ENCODE measurements at places on chromosomes 2 and 18. TPM values are rescaled to one million over a fixed set of nuclear protein-coding genes. Genes with fewer than 3 reads are reported as not detected.

Gene PIEZO2
- 4.1 TPM for total RNA-seq

GRCh38 chr18:46946656-46947282 lies 29.4 kb downstream of the KATNAL2 start:
- H3K27me3 ChIP-seq = no peaks in the 10 kb centered on the region
- no peaks in the 10 kb centered on the region for H3K36me3 ChIP-seq
- H3K27ac ChIP-seq = no peak overlapping the region
- H3K4me3 ChIP-seq = peak overlapping the region; percentile 37

- no peak overlapping the region for H3K27ac ChIP-seq
- peaks cover 22% of the 10 kb centered on the region for H3K4me1 ChIP-seq
- no peaks in the 10 kb centered on the region for H3K27me3 ChIP-seq
- no peaks in the 10 kb centered on the region for H3K36me3 ChIP-seq
These were observed 143.6 kb upstream of the MAP3K20 start for GRCh38 chr2:172931918-172932520.

Gene SERPINB8
- 11.5 TPM for total RNA-seq

- no peaks in the 10 kb centered on the region for H3K27me3 ChIP-seq
- no peaks in the 10 kb centered on the region for H3K4me1 ChIP-seq
- no peaks in the 10 kb centered on the region for H3K36me3 ChIP-seq
These were observed 10.1 kb upstream of the AFTPH start for GRCh38 chr2:64514008-64514407.

- DNase-seq = no peak
- no peaks in the 10 kb centered on the region for H3K36me3 ChIP-seq
- H3K4me3 ChIP-seq = no peak overlapping the region
These were observed 14.9 kb upstream of the B3GNT2 start for GRCh38 chr2:62180975-62181374.

DNA sequence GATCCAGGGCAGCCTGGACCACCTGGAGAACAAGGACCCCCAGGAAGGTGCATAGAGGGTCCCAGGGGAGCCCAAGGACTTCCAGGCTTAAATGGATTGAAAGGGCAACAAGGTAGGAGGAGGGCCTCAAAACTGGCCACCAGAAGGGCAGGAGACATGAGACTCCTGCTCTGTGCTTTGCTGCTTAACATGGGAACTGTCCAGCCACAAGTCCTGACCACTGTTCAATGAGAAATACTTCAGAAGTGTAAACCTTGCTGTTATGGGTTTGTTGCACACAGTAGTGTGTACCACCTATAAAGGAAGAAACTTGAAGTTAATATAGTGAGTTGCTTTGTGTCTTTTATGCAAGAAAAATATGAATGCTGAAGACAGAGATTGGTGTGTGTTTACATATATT lies 44.2 kb upstream of the MFF start:
- H3K27ac ChIP-seq = no peak overlapping the region
- H3K36me3 ChIP-seq = no peaks in the 10 kb centered on the region
- no peak for DNase-seq
- H3K27me3 ChIP-seq = no peaks in the 10 kb centered on the region

DNA sequence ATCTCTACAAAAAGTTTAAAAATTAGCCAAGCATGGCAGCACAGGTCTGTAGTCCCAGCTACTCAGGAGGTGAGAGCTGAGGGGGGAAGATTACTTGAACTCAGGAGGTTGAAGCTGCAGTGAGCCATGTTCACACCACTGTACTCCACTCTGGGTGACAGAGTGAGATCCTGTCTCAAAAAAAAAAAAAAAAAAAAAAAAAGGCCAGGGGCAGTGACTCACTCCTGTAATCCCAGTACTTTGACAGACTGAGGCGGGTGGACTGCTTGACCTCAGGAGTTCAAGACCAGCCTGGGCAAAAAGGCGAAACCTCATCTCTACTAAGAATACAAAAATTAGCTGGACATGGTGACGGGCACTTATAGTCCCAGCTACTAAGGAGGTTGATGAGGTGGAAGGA lies 37.0 kb downstream of the PUM2 start:
- DNase-seq = no peak
- no peaks in the 10 kb centered on the region for H3K4me1 ChIP-seq
- peaks cover 18% of the 10 kb centered on the region for H3K36me3 ChIP-seq

Gene SETBP1
- 17.5 TPM for total RNA-seq

DNA sequence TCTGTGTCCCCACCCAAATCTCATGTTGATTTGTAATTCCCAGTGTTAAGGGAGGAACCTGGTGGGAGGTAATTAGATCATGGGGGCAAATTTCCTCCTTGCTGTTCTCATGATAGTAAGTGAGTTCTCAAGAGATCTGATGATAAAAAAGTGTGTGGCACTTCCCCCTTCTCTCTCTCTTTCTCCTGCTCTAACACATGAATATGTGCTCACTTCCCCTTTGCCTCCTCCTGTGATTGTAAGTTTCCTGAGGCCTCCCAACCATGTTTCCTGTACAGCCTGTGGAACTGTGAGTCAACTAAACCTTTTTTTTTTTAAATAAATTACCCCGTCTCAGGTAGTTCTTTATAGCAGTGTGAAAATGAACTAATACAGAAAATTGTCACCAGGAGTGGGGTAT lies 380.0 kb downstream of the MEIS1 start:
- H3K27ac ChIP-seq = no peak overlapping the region
- no peaks in the 10 kb centered on the region for H3K27me3 ChIP-seq
- no peak overlapping the region for H3K4me3 ChIP-seq
- no peaks in the 10 kb centered on the region for H3K36me3 ChIP-seq
- H3K4me1 ChIP-seq = no peaks in the 10 kb centered on the region

Gene AAK1
- total RNA-seq = 26.3 TPM

Gene CFC1
- 64.6 TPM for total RNA-seq

DNA sequence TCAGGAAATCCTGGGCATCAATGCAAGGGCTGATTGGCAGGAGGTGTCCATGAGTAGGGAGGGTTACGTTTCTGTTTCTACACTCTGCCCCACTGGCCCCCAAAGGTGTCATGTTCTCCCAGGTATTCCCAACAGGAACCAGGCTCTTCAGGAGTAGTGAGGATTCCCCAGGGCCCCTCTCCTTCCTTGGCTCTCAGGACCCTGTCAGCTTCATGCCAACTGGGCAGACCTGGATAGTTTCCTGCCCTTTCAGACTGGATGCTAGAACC lies 480.6 kb upstream of the HS6ST1 start:
- H3K36me3 ChIP-seq = no peaks in the 10 kb centered on the region
- no peaks in the 10 kb centered on the region for H3K4me1 ChIP-seq
- no peaks in the 10 kb centered on the region for H3K27me3 ChIP-seq
- no peak overlapping the region for H3K4me3 ChIP-seq
- no peak for DNase-seq

- H3K4me3 ChIP-seq = no peak overlapping the region
- no peak for DNase-seq
These were observed 26.7 kb downstream of the AGPS start for GRCh38 chr2:177419274-177419673.

DNA sequence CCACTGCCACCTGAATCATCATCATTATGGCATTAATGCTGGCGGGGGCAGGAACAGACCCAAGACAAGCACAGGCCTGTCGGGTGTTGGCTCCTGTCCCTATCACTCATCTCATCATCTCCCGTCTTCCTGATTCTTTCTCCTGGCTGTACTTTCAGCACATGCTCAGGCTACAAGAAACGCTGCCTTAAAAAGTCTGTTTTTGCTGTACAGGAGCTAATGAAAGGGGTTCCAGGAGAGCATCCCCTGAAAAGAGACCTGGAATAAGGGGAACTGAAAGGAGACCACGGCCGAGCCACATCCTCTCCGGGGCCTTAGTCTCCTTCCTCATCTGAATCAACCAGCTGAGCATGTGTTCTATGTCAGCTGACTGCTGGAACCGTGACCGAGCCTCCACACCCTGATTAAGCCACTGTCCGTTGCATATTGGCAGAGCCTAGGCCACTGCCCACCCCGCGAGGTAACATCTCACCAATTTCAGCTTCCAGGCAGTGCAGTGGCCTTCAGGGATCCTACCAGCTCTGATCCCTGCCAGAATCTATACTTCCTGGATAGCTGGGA lies 62.6 kb downstream of the DNMT3A start:
- H3K27me3 ChIP-seq = no peaks in the 10 kb centered on the region
- no peak overlapping the region for H3K27ac ChIP-seq
- no peaks in the 10 kb centered on the region for H3K36me3 ChIP-seq
- no peak for DNase-seq
- no peak overlapping the region for H3K4me3 ChIP-seq
- no peaks in the 10 kb centered on the region for H3K4me1 ChIP-seq

GRCh38 chr18:42107691-42108450 lies 152.8 kb downstream of the PIK3C3 start:
- no peaks in the 10 kb centered on the region for H3K27me3 ChIP-seq
- no peaks in the 10 kb centered on the region for H3K4me1 ChIP-seq
- H3K27ac ChIP-seq = no peak overlapping the region
- H3K36me3 ChIP-seq = no peaks in the 10 kb centered on the region
- DNase-seq = no peak

GRCh38 chr2:11866358-11867335 lies 120.2 kb downstream of the LPIN1 start:
- no peak for DNase-seq
- no peak overlapping the region for H3K27ac ChIP-seq
- no peak overlapping the region for H3K4me3 ChIP-seq
- no peaks in the 10 kb centered on the region for H3K36me3 ChIP-seq
- H3K27me3 ChIP-seq = no peaks in the 10 kb centered on the region

Gene GREB1
- 5.6 TPM for total RNA-seq

Gene CD207
- 0.34 TPM for total RNA-seq

GRCh38 chr2:239409976-239410375 lies 9.2 kb upstream of the HDAC4 start:
- no peaks in the 10 kb centered on the region for H3K36me3 ChIP-seq
- H3K4me1 ChIP-seq = no peaks in the 10 kb centered on the region
- DNase-seq = no peak
- H3K4me3 ChIP-seq = no peak overlapping the region
- no peak overlapping the region for H3K27ac ChIP-seq
- no peaks in the 10 kb centered on the region for H3K27me3 ChIP-seq

Gene ANKRD62
- total RNA-seq = 2.8 TPM

Gene SLC4A5
- total RNA-seq = 2.2 TPM

DNA sequence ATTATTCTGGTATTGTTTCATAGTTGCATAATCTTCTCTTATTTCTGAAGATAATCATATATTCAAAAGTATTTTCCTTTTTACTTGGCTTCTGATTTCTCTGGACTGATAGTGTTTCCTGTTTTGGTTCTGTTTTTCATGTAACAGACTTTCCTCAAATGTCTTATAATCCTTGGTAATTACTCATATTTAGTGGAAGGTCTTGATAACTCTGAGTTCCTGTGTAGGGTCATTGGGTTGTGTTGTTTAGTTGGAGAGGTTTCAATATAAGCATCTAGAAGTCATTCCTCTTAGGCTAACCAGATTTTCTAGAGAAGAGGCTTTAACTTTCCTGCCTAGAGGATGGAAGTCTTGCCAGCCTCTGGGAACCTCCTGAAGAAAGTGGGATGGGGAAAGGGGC lies 23.8 kb downstream of the MFSD6 start:
- H3K4me1 ChIP-seq = no peaks in the 10 kb centered on the region
- no peak overlapping the region for H3K27ac ChIP-seq
- H3K36me3 ChIP-seq = no peaks in the 10 kb centered on the region
- no peak for DNase-seq

GRCh38 chr18:2425426-2426317 lies 145.6 kb downstream of the METTL4 start:
- no peaks in the 10 kb centered on the region for H3K27me3 ChIP-seq
- H3K36me3 ChIP-seq = no peaks in the 10 kb centered on the region
- H3K4me3 ChIP-seq = no peak overlapping the region
- no peaks in the 10 kb centered on the region for H3K4me1 ChIP-seq
- no peak for DNase-seq

DNA sequence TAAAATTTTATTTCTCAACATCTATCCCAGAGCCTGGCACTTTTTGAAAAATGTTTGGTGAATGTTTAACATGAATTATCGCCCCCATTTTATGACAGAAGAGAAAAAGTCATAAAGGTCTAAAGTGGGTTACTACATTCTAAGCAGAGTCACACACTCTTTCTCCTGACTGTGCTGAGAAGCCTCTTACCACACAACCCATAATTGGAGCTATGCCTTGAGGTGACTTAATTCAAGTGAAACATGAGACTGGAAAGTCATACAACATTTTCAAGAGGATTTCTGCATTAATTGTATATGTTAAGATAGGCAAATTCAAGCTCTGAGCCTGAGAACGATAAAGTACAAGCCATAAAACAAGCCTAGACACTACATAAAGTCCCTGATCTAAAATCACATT lies 3.1 kb upstream of the DSEL start:
- no peaks in the 10 kb centered on the region for H3K27me3 ChIP-seq
- H3K27ac ChIP-seq = no peak overlapping the region
- H3K4me3 ChIP-seq = no peak overlapping the region
- no peaks in the 10 kb centered on the region for H3K36me3 ChIP-seq
- no peak for DNase-seq

Gene EGR4
- total RNA-seq = not detected

DNA sequence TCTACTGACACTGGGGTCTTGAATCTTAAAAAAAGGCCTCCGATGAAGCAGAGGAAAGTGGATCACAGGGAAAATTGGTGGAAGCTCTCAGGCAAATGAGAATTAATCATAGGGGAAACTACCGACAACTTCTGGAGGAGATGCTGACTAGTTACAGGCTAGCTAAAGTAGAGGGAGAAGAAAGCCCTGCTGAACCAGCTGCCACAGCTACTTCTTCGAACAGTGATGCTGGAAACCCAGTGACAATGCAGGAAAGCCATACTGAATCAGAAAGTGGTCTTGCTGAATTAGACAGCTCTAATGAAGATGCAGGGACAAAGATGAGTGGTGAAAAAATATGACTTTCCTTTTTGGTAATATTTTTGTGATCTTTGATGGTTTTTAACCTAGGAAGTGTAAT lies 44.9 kb upstream of the SLC3A1 start:
- DNase-seq = no peak
- H3K4me3 ChIP-seq = no peak overlapping the region
- H3K4me1 ChIP-seq = no peaks in the 10 kb centered on the region
- no peaks in the 10 kb centered on the region for H3K27me3 ChIP-seq
- H3K36me3 ChIP-seq = no peaks in the 10 kb centered on the region
- no peak overlapping the region for H3K27ac ChIP-seq

Gene COL4A3
- total RNA-seq = 0.38 TPM

Gene IFIH1
- 5.9 TPM for total RNA-seq

GRCh38 chr2:98702127-98702802 lies 28.7 kb downstream of the MGAT4A start:
- peak overlapping the region; percentile 43 for H3K27ac ChIP-seq
- no peak overlapping the region for H3K4me3 ChIP-seq
- peak; percentile 73 for DNase-seq
- H3K4me1 ChIP-seq = peaks cover 71% of the 10 kb centered on the region

- H3K27me3 ChIP-seq = no peaks in the 10 kb centered on the region
- DNase-seq = no peak
- H3K4me3 ChIP-seq = no peak overlapping the region
- no peak overlapping the region for H3K27ac ChIP-seq
- no peaks in the 10 kb centered on the region for H3K36me3 ChIP-seq
These were observed 23.9 kb downstream of the ACKR3 start for GRCh38 chr2:236593531-236593930.

Measured in pancreas (tissue), 10 donors.